ENCODE measurements at places on chromosomes 7 and 10.
A peak's percentile ranks its signal among the peaks of the same experiment; 100 is the strongest.

GRCh38 chr7:105849122-105849855 is 27.1 kb downstream of the ATXN7L1 start:
- DNase-seq: peak; percentile 94
- no peak overlapping the region for H3K4me3 ChIP-seq
- H3K27ac ChIP-seq: peak overlapping the region; percentile 69
- H3K4me1 ChIP-seq: peaks cover 12% of the 10 kb centered on the region
- no peaks in the 10 kb centered on the region for H3K36me3 ChIP-seq
- H3K27me3 ChIP-seq: no peaks in the 10 kb centered on the region

DNA sequence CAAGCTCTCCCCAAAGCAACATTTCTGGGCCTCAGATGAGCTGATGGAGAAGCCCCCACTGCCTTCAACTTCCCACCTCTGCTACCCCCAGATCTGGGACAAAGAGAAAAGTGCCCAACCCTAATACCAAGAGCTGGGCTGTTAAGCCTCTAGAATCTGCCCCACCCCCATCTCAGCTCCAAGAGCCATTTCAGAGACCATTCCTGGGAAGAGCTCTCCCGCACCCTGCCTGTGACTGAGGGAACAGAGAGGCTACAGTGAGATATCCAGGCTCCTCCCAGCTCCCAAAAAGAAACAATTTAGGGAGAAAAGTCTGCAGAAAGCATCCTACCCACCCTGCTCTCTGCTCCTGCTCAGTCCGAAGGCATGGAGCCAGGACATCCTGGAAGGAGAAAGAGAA is 2.5 kb upstream of the KCNH2 start:
- DNase-seq: peak; percentile 71
- no peak overlapping the region for H3K27ac ChIP-seq

DNA sequence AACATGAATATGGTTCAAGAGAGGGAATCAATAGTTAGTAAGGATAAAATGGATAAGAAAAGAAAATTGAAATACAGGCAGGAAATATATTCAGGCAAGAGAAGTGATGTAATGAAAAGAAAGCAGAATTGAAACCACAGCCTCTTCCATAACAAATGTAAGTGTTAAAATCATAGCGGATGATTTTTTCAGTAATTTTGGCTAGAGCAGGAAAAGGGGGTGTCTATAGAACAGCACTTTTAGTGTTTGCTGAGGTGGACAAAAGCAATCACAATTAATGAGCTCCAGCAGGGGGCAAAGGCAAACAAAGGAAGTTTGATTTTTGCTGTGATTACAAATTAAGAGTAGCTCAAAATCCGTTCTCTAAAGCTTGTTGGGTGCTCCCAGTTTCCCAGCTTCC is 79.0 kb downstream of the TRIL start:
- no peak overlapping the region for H3K27ac ChIP-seq
- DNase-seq: no peak
- H3K36me3 ChIP-seq: no peaks in the 10 kb centered on the region
- no peaks in the 10 kb centered on the region for H3K4me1 ChIP-seq
- no peaks in the 10 kb centered on the region for H3K27me3 ChIP-seq

DNA sequence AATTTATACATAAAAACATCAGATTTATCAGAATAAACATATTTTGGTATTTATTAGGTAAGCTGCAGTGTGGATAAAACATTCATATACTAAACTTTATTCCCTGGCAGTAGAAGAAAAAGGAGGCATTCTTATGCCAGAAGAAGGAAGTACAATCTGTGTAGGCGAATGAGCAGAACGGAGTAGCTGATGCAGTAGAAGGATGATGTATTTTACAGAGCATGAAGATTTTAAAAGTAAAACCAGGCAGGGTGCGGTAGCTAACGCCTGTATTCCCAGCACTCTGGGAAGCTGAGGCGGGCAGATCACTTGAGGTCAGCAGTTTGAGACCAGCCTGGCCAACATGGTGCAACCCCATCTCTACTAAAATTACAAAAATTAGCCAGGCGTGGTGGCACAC is 294.9 kb upstream of the MKLN1 start:
- H3K4me3 ChIP-seq: no peak overlapping the region
- H3K4me1 ChIP-seq: no peaks in the 10 kb centered on the region
- H3K36me3 ChIP-seq: no peaks in the 10 kb centered on the region
- no peak overlapping the region for H3K27ac ChIP-seq

- no peaks in the 10 kb centered on the region for H3K4me1 ChIP-seq
- H3K27ac ChIP-seq: no peak overlapping the region
- H3K4me3 ChIP-seq: no peak overlapping the region
- H3K27me3 ChIP-seq: no peaks in the 10 kb centered on the region
- no peak for DNase-seq
These were observed 119.7 kb upstream of the KLF14 start for GRCh38 chr7:130853503-130854279.

GRCh38 chr10:51694086-51694768 is 5.2 kb downstream of the CSTF2T start:
- H3K4me3 ChIP-seq: no peak overlapping the region
- H3K36me3 ChIP-seq: no peaks in the 10 kb centered on the region
- no peaks in the 10 kb centered on the region for H3K27me3 ChIP-seq
- DNase-seq: no peak
